ENCODE measurements at places on chromosomes 3 and 15.

GRCh38 chr3:187112934-187113793 lies 26.1 kb downstream of the RPL39L start:
- DNase-seq, result peak; percentile 17

- no peak for DNase-seq
Observed at GRCh38 chr3:1356101-1356500, 263.3 kb downstream of the CNTN6 start.

DNA sequence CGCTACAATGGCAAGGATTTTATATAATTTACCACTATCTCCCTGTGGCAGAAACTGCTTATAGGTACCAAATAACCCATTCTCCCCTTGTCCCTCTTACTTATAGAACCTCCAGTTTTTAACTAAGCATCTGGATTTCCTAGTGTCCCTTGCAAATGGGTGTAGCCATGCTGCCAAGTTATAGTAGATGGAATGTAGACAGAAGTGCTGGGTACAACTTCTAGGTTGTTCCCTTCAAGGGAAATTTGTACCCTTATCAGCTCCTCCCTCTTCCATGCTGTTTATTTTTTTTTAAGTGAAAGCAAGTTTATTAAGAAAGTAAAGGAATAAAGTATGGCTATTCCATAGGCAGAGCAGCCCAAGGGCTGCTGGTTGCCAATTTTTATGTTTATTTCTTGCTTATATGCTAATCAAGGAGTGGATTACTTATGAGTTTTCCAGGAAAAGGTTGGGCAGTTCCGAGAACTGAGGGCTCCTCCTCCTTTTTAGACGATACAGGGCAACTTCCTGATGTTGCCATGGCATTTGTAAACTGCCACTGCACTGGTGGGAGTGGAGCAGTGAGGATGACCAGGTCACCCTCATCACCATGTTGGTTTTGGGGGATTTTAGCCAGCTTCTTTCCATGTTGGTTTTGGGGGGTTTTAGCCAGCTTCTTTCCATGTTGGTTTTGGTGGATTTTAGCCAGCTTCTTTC lies 40.1 kb upstream of the TM4SF19 start:
- peak; percentile 69 for DNase-seq

- no peak for DNase-seq
Observed at GRCh38 chr3:143604402-143605185, 243.7 kb downstream of the SLC9A9 start.

GRCh38 chr3:127036209-127037020 lies 53.5 kb downstream of the PLXNA1 start:
- DNase-seq, result no peak

DNA sequence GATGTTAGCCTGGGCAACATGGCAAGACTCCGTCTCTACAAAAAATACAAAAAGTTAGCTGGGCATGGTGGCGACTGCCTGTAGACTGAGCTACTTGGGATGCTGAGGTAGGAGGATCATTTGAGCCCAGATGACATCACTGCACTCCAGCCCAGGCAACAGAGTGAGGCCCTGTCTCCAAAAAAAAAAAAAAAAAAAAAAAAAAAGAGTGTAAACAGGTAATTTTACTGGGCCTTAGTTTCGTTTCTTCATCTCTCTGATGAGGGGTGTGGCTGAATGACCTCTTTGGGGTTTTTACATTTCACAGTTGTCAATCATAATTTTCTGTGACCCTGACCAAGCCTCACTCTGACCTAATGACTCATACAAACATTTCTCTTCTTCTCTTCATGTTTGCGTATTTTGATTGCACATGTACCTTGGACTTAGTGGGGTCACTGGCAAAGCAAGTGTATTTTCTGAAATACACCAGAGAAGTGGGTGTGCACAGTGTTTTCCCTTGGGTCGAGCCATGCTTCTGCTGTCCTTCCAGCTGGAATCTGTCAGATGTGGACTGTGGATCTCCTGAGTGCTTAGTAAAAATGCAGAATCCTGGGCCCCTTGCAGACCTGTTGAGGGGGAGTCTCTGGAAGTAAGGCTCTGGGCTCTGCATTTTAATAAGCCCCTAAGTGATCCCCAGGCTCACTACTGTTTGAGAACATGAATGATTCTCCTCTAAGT lies 140.5 kb downstream of the FNDC3B start:
- DNase-seq, result peak; percentile 82

- DNase-seq, result no peak
Observed at GRCh38 chr15:86002444-86002843, 77.2 kb upstream of the AGBL1 start.

DNA sequence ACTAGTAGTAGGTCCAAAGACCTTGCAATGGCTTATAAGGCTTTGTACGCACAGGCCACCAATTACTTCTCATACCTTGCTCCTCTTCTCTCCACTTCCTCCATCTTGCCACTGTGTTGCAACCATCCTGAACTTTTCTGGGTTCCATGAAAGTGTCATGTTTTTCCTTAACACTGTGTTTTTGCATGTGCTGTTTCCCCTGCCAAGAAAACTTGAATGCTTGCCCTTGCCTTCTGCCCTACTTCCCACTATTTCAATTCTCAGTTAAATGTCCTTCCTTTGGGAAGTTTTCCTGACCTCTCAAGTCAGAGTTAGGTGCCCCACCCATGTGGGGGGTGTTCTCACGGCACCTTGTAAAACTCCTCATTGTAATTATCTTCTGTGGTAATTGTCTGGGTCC lies 182.8 kb downstream of the THRB start:
- no peak for DNase-seq

DNA sequence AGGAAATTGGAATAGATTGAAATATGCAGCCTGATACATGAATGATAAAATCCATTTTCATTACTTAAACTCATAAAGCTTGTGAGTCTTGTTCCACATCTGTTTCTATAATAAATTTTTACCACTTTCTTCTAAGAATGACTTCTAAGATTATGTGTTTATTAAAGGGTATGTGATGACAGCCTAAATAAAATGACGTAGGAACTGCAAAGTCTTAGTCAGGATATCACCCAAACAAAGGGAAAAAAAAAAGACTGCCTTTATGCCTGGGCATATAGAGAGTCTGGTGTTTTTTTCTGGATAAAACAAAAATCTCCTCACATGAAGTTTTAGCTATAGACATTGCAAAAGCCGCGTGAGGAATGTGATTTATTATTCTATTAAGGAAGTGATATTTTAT lies 844.0 kb downstream of the DIPK2A start:
- DNase-seq, result no peak

DNA sequence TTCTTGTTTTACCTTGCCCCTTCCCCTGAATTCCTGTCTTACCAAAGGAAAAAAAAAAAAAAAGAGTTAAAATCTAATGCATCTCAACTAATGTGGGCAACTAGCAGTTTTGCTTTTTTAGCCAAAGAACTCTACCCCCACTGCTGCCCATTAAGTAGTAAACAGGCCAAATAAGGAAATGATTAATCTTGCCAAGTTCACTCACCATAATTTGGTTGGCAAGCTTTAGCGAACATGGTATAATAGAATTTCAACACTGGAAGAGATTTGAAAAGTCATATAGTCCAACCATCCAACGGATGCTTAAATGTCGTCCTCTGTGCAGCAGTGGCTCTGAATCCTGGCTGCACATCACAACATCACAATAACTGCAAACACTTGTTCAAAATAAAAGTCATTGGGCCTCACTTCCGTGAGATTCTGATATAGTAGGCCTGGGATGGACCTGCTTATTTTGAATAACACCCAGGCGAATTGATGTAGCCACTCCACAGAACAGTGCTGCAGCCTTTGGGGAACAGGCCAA lies 142.0 kb upstream of the UBE2E1 start:
- DNase-seq, result no peak

- no peak for DNase-seq
Observed at GRCh38 chr3:50266017-50266416, 2.9 kb upstream of the SEMA3B start.
